ENCODE measurements at places on chromosomes 2 and 18. TPM values are rescaled to one million over a fixed set of nuclear protein-coding genes. Genes with fewer than 3 reads are reported as not detected.

The ASB3 gene
- total RNA-seq = 21.5 TPM

The MAB21L4 gene
- not detected for total RNA-seq

The TNFAIP6 gene
- total RNA-seq = 10.0 TPM

The IL1R2 gene
- total RNA-seq = 0.13 TPM

The SNED1 gene
- 62.5 TPM for total RNA-seq

The CCDC178 gene
- not detected for total RNA-seq

The KCTD18 gene
- total RNA-seq = 24.4 TPM

The NMS gene
- total RNA-seq = not detected

The ACTR2 gene
- 125 TPM for total RNA-seq

The GPR39 gene
- 6.4 TPM for total RNA-seq

The PLCD4 gene
- 2.0 TPM for total RNA-seq

The TNFRSF11A gene
- total RNA-seq = 3.8 TPM

The SERPINB4 gene
- not detected for total RNA-seq

The DAW1 gene
- 2.5 TPM for total RNA-seq

The CAPN10 gene
- total RNA-seq = 20.8 TPM

The LBH gene
- 253 TPM for total RNA-seq

The EGR4 gene
- total RNA-seq = not detected

The DTYMK gene
- 12.4 TPM for total RNA-seq

The EVX2 gene
- not detected for total RNA-seq

The HOXD13 gene
- total RNA-seq = not detected

The RAB6D gene
- total RNA-seq = not detected

The CHRNA1 gene
- 0.10 TPM for total RNA-seq

The LIPG gene
- 5.5 TPM for total RNA-seq

The CHRND gene
- total RNA-seq = not detected

The FAM110C gene
- total RNA-seq = 0.07 TPM

The ROCK1 gene
- 32.5 TPM for total RNA-seq

The MAP3K19 gene
- total RNA-seq = not detected

The LYG1 gene
- total RNA-seq = 0.59 TPM

The C2orf78 gene
- not detected for total RNA-seq

The ZSWIM2 gene
- total RNA-seq = 0.10 TPM

All from smooth muscle cell of the pulmonary artery (primary cell).